Parietal lobe (tissue), 2 donors: ENCODE measurements at places on chromosomes 5 and 9. TPM values are rescaled to one million over a fixed set of nuclear protein-coding genes. Genes with fewer than 3 reads are reported as not detected.

The CCDC192 gene
- total RNA-seq, result not detected

The SAXO1 gene
- total RNA-seq, result under 0.01 TPM

The GDA gene
- 36.0 TPM for total RNA-seq

The GFPT2 gene
- 18.5 TPM for total RNA-seq

The EIF4E1B gene
- total RNA-seq, result 0.31 TPM

The MAN1B1 gene
- 72.6 TPM for total RNA-seq

The RASGRF2 gene
- 22.5 TPM for total RNA-seq

The CACNA1B gene
- 62.0 TPM for total RNA-seq

The NFIB gene
- 240 TPM for total RNA-seq

The C1QTNF3 gene
- total RNA-seq, result 30.4 TPM

The ANKRD34B gene
- total RNA-seq, result 0.31 TPM

The MELK gene
- total RNA-seq, result 5.0 TPM

The TMEM267 gene
- total RNA-seq, result 10.0 TPM

The AUH gene
- 52.6 TPM for total RNA-seq

The TMEM252 gene
- not detected for total RNA-seq

The PCDHGB5 gene
- 41.6 TPM for total RNA-seq

The ODF2 gene
- 30.4 TPM for total RNA-seq

The PCDHB11 gene
- 24.1 TPM for total RNA-seq

The GABRG2 gene
- total RNA-seq, result 28.5 TPM

The ROPN1L gene
- 2.2 TPM for total RNA-seq

The NTRK2 gene
- 203 TPM for total RNA-seq

The PCDHGB1 gene
- 20.3 TPM for total RNA-seq

The SEMA6A gene
- 71.4 TPM for total RNA-seq

The MEIKIN gene
- total RNA-seq, result not detected

The MARVELD2 gene
- 0.94 TPM for total RNA-seq

The TAL2 gene
- total RNA-seq, result 6.3 TPM

The NMUR2 gene
- not detected for total RNA-seq

The C9orf43 gene
- 0.94 TPM for total RNA-seq

The SHOC1 gene
- not detected for total RNA-seq

The KCNV2 gene
- not detected for total RNA-seq

The SHLD3 gene
- total RNA-seq, result 10.0 TPM

The SMIM33 gene
- not detected for total RNA-seq

The MTAP gene
- 21.6 TPM for total RNA-seq

The GDF9 gene
- 0.94 TPM for total RNA-seq

The IL17B gene
- not detected for total RNA-seq

The RNF208 gene
- total RNA-seq, result 1.9 TPM

The CENPH gene
- total RNA-seq, result 11.9 TPM

The IFNA7 gene
- total RNA-seq, result not detected

The ORM1 gene
- not detected for total RNA-seq

The SLC36A2 gene
- total RNA-seq, result not detected

The ENHO gene
- total RNA-seq, result 27.5 TPM

The TAS2R1 gene
- 0.31 TPM for total RNA-seq

The ACOT12 gene
- 5.0 TPM for total RNA-seq

The SGCD gene
- 7.8 TPM for total RNA-seq

The LHX3 gene
- total RNA-seq, result not detected

The SPINK13 gene
- not detected for total RNA-seq

The SLC24A2 gene
- 16.9 TPM for total RNA-seq

The CNTLN gene
- total RNA-seq, result 21.3 TPM

The TNIP1 gene
- total RNA-seq, result 27.5 TPM

The SLC30A5 gene
- 58.8 TPM for total RNA-seq

The CETN3 gene
- total RNA-seq, result 26.0 TPM

The CAMSAP1 gene
- 183 TPM for total RNA-seq

The SLIT3 gene
- 4.1 TPM for total RNA-seq
